Dermis blood vessel endothelial cell (primary cell): ENCODE measurements at places on chromosomes 3 and 15. TPM values are rescaled to one million over a fixed set of nuclear protein-coding genes. Genes with fewer than 3 reads are reported as not detected.

Gene CD200R1
- total RNA-seq = not detected in 2 replicates

Gene ROBO2
- total RNA-seq = not detected in 2 replicates

Gene UBA3
- total RNA-seq = 67.5 and 74.2 TPM in 2 replicates

Gene TMEM207
- total RNA-seq = not detected in 2 replicates

Gene COPG1
- total RNA-seq = 225 and 267 TPM in 2 replicates

Gene C15orf62
- 1.0 and 2.1 TPM in 2 replicates for total RNA-seq

Gene COL8A1
- total RNA-seq = 263 and 653 TPM in 2 replicates

Gene MEIS2
- 12.9 and 13.8 TPM in 2 replicates for total RNA-seq

Gene TERC
- 36.1 and 446 TPM in 2 replicates for total RNA-seq

Gene C3orf80
- total RNA-seq = not detected in 2 replicates

Gene PDCD7
- total RNA-seq = 18.7 and 25.0 TPM in 2 replicates

Gene ARHGEF3
- 12.1 and 20.8 TPM in 2 replicates for total RNA-seq

Gene GCNT3
- total RNA-seq = 0.17 TPM in 1 of 2 replicates, not detected in the other

Gene CSTA
- not detected in 2 replicates for total RNA-seq

Gene TAGLN3
- total RNA-seq = 0.19 and 0.85 TPM in 2 replicates

Gene UCN2
- not detected in 2 replicates for total RNA-seq

Gene NOX5
- under 0.01 TPM in 1 of 2 replicates, not detected in the other for total RNA-seq

Gene BFSP2
- not detected in 2 replicates for total RNA-seq

Gene SCG5
- total RNA-seq = 0.34 TPM in 1 of 2 replicates, not detected in the other

Gene TMOD2
- 22.3 and 32.8 TPM in 2 replicates for total RNA-seq

Gene SPATA12
- 0.17 and 0.33 TPM in 2 replicates for total RNA-seq

Gene DISP2
- 0.09 and 0.17 TPM in 2 replicates for total RNA-seq

Gene TRH
- total RNA-seq = not detected in 2 replicates

Gene ZIC1
- under 0.01 TPM in 1 of 2 replicates, not detected in the other for total RNA-seq

Gene CHRNA5
- 4.6 and 7.2 TPM in 2 replicates for total RNA-seq

Gene CACNA1D
- not detected in 2 replicates for total RNA-seq

Gene MB21D2
- total RNA-seq = 3.9 and 4.0 TPM in 2 replicates

Gene IQCH
- total RNA-seq = 1.4 and 1.7 TPM in 2 replicates

Gene SGO1
- 2.6 and 10.5 TPM in 2 replicates for total RNA-seq

Gene CCDC54
- total RNA-seq = not detected in 2 replicates

Gene FBXO40
- not detected in 2 replicates for total RNA-seq

Gene MME
- 7.3 and 20.8 TPM in 2 replicates for total RNA-seq

Gene CPA3
- 0.68 TPM in 1 of 2 replicates, not detected in the other for total RNA-seq

Gene APBA2
- total RNA-seq = 18.5 and 24.1 TPM in 2 replicates

Gene SLC28A1
- total RNA-seq = not detected in 2 replicates

Gene SLC22A13
- 0.17 and 0.19 TPM in 2 replicates for total RNA-seq

Gene UROC1
- total RNA-seq = 0.19 TPM in 1 of 2 replicates, not detected in the other

Gene RNU5B-1
- total RNA-seq = not detected in 2 replicates

Gene NUP210
- total RNA-seq = 2.6 and 9.0 TPM in 2 replicates

Gene SNX22
- 0.23 and 0.34 TPM in 2 replicates for total RNA-seq

Gene TGM5
- not detected in 2 replicates for total RNA-seq

Gene DLL4
- total RNA-seq = 128 and 158 TPM in 2 replicates

Gene ACTC1
- not detected in 2 replicates for total RNA-seq

Gene GATM
- total RNA-seq = 0.23 and 0.34 TPM in 2 replicates
